ENCODE measurements at places on chromosomes 4 and X.

GRCh38 chr4:32140636-32141035, 1420.5 kb downstream of the PCDH7 start:
- DNase-seq: peak; percentile 76

GRCh38 chrX:24215272-24215671, 65.7 kb downstream of the ZFX start:
- DNase-seq: no peak

DNA sequence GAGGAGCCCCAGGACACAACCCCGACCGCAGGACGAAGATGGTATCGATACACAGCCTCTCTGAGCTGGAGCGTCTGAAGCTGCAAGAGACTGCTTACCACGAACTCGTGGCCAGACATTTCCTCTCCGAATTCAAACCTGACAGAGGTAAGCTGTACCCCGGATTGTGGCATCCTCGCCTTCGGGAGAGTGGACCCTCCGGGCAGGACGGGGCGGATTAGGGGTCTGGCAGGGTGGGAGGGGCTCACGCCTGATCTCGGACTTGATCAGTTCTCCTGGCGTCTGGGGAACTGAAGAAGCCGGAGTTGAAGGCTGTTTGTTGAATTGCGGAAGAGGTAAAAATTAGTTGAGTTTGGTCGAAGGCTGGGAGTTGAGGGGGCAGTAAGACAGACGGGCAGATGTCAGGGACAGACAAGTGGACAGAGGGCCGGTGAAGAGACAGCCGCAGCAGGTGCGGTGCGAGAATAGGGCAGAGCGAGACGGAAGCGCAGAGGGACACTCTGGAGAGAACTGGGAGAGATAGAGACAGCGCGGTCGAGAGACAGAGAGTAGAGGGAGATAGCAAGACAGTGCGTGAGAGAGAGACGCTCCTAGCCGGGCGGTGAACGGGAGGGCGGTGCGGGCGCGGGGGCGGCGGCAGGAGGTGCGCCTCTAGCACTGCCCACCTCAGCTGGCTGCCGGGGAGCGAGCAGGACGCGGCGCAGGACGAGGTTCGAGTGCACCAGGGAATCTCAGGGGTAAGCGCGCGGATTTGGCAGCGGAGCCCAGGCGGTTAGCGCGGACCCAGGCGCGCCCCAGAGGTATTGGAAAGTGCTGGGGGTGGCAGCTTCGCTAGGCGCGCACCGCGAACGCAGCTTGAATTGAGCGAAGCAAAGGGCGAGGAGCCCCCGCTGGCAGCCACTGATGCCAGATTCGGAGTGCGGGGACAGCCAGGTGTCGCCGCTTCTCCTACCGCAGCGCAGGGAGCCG, 23.9 kb downstream of the ARHGAP36 start:
- DNase-seq: no peak

- DNase-seq: no peak
Measured at GRCh38 chr4:11298451-11298850, 130.2 kb downstream of the HS3ST1 start.

- peak; percentile 44 for DNase-seq
Measured at GRCh38 chr4:176191974-176192373, 3.4 kb downstream of the SPATA4 start.

DNA sequence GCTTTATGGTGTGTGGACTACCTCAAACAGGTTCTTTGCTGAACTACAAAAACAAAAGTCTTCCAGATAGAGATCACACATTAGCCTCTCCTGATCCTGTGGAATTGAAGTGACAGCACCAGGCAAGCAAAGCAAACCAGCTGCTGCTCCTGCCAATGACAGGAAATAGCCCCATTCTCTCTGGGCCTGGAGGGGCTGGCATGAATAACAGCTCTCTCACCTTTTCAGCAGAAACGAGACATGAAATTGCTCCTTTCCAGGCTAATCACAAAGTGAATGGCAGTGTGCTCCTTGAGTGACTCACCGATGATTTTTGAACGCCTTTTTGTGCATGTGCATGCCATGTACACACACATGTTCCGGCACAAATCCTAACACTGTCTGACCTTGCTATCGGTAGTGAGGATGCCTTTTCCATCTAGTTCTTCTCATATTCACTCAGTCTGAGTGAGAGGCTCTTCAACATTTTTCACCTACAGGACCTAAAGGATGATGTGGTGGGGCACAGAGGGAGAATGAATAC, 24.4 kb downstream of the MFAP3L start:
- DNase-seq: no peak

DNA sequence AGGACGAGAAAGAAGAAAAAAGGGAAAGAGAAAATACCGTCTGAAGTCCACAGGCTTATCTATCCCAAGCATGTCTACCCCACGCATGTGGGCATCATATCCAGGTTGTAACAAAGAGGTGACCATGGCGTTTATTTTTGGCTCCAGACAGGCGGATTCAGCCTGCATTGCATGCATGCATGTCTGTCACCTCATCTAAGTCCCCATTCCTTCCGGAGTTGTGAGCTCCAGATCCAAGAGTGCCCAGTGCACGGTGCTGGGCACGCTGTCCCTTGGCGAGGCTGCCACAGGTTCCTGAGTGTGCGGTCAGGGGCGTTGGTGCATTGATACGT, 905 bp upstream of the GALNTL6 start:
- peak; percentile 18 for DNase-seq

GRCh38 chrX:127207326-127207725, 387.8 kb downstream of the PRR32 start:
- no peak for DNase-seq

GRCh38 chrX:129545408-129545807, 5.3 kb downstream of the OCRL start:
- DNase-seq: no peak

- no peak for DNase-seq
Measured at GRCh38 chr4:61995717-61996340, 795.7 kb downstream of the ADGRL3 start.

DNA sequence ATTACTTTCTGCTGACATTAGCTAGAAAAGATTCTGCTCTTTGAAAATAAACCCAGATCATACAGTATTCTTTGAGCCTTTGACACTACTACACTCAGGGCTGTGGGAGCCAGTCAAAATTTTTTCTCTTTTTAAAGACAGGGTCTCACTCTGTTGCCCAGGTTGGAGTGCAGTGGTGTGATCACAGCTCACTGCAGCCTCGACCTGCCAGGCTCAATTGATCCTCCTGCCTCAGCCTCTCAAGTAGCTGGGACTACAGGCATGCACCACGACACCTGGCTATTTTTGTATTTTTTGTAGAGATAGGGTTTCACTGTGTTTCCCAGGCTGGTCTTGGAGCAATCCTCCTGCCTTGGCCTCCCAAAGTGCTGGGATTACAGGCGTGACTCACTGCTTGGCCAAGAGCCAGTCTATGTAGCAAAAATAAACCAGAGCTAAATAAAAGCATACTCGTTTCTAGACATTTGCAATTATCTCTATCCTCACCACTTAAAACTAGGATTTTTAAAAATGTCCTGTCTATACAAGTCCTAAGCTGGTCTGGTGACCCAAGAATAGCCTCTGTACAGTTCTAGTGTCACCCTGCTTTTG, 43.2 kb downstream of the AKAP4 start:
- DNase-seq: peak; percentile 37

DNA sequence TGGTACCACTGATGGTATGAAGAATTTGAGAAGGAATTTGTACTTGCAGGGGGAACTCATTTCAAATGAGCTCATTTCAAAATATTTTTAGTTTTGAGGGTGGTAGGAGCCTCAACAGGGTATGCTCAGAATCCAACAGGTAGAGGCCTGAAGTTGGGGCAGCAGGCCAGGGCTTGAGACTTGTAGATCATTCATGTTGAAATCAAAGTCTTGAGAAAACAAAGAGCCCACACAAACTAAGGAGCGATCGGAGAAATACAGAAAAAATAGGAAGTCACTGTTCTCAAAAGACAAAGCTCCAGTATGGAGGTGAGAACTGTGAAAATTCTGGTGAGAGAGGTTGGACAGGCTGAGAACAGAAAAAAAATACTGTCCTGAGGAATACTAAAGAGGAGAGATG, 979 bp upstream of the SLC9A6 start:
- DNase-seq: no peak

- DNase-seq: no peak
Measured at GRCh38 chr4:80259012-80259411, 7.5 kb upstream of the FGF5 start.

GRCh38 chrX:41043196-41043595, 42.0 kb upstream of the USP9X start:
- no peak for DNase-seq

DNA sequence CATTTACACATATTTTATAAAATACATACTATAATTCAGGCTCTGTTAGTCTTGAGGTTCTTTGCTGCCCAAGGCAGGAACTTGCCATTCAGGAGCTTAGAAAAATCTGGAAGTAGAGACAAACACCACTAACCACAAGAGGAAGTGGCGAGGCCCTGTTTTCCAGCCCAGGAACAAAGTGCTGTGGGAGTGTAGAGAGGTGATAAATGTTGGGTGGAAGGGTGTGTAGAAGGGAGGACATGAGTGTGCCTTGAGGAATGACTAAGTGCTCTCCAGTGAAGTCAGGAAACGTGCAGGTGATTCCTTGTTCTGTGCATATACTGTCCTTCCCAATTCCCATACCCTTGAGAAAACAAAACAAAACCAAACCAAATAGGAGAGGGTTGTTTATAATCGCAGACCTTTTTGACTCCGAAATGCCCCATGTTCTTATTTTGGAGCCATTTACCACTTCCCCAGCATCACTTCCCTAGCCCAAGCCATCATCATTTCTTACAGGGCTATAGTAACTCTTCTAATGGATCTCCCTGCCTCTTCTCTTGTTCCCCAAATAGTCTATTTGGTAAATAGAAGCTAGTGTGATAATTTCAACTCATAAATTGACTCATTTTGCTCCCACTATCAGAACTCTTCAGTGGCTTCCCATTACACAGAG, 83.2 kb downstream of the GPAT3 start:
- DNase-seq: no peak

DNA sequence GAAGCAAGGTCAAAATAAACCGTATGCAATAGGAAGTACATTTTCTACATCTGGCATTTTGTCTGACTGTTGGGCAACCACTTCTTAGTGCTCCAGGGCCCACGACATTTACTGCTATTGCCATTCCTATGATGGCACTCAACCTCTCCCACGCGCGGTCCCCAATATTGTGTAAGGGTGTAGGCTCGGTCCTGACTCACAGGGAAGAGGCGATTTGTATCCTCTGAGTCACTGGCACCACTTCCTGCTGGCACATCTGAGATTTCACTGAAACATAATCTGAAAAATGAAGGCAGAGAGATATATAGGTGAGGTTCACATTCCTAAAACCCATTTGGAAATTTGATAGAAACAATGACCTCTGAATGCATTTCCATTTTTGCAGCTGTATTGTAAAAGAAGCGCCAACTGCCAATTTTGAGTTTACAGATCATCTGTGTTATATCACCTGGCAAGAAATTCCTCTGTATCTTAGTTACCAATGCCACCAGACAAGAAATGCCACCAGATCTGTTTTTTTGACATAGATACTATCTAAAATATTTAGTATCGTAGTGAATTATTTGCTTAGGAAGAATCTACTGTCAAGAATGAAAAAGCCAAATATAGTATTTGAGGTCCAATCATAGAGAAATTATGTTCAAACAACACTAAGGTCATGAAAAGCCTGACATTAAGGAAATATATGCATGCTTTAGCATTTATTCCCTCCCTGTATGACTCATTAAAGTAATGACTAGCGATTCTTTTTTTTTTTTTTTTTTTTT, 9.8 kb downstream of the EREG start:
- DNase-seq: peak; percentile 91

GRCh38 chr4:152187693-152188092, 348.2 kb downstream of the FBXW7 start:
- DNase-seq: no peak

DNA sequence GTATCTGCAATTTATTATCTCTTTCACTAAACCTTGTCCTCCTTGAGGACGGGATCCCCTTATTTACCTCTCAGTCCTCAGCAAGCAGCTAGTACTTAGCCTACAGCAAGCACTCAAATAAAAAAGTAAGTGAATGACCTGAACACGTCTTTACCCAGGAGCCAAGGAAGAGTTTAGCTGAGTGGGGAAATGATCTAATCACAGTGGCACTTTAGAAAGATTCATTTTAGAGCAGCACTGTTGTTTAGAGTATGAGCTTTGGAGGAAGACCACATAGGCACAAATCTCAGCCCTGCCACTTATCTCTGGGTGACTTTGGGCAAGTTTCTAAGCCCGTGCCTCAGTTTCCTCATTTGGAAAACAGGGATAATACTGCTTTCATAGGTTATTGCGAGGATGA, 2.7 kb downstream of the FAM120C start:
- DNase-seq: peak; percentile 43

DNA sequence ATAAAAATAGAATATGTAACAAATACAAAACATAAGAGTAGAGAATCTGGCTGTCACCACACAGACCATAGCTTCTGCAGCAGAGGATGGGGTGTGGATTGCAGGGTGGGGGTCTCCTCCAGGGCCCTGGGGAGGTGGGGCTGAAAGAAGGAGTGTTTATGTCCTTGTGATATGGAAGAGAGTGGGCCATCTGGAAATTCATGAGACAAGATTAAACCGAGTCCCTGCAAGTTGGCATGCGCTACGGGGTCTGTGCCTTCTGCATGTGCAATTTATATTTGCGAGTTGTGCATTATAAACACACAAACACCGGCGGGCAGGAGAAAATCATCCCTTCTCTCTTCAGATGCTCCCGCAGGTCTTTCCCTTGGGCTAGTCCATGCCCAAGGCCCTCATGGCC, 145.9 kb downstream of the EVC2 start:
- no peak for DNase-seq

GRCh38 chr4:8549352-8549931, 30.8 kb upstream of the GPR78 start:
- DNase-seq: no peak

- peak; percentile 92 for DNase-seq
Measured at GRCh38 chr4:12889054-12889453, 595.1 kb downstream of the RAB28 start.

GRCh38 chr4:7218686-7219085, 26.3 kb downstream of the SORCS2 start:
- DNase-seq: no peak

GRCh38 chr4:140707325-140707724, 48.9 kb downstream of the TBC1D9 start:
- DNase-seq: no peak

GRCh38 chrX:123817288-123817894, 42.5 kb upstream of the XIAP start:
- DNase-seq: no peak

- no peak for DNase-seq
Measured at GRCh38 chr4:142631836-142632235, 214.3 kb downstream of the INPP4B start.

DNA sequence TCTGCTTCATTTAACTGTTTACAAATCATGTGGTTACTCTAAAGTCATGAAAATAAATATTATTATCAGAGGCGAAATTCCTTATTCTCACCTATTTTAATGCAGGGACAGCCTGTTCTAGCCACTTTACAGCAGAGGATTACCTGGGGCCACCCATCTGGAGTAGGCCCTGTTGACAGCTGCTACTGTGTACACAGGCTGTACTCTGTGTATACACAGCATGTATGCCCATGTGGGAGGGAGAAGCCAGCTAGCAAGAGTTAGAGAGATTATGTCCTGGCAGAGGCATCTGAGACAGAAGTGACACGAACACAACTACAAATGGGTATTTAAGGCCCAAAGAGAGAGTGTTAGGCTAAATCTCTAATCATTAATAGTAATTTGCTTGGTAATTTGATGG, 62.1 kb downstream of the GPRIN3 start:
- peak; percentile 8 for DNase-seq

- peak; percentile 71 for DNase-seq
Measured at GRCh38 chr4:113437129-113437528, 324.4 kb downstream of the CAMK2D start.
